ENCODE measurements at places on chromosomes 4 and X. TPM values are rescaled to one million over a fixed set of nuclear protein-coding genes. Genes with fewer than 3 reads are reported as not detected.

GRCh38 chr4:111641813-111642579 is 503.3 kb upstream of the FAM241A start:
- no peak overlapping the region for H3K4me3 ChIP-seq
- no peaks in the 10 kb centered on the region for H3K4me1 ChIP-seq
- no peaks in the 10 kb centered on the region for H3K27me3 ChIP-seq
- no peak for DNase-seq

DNA sequence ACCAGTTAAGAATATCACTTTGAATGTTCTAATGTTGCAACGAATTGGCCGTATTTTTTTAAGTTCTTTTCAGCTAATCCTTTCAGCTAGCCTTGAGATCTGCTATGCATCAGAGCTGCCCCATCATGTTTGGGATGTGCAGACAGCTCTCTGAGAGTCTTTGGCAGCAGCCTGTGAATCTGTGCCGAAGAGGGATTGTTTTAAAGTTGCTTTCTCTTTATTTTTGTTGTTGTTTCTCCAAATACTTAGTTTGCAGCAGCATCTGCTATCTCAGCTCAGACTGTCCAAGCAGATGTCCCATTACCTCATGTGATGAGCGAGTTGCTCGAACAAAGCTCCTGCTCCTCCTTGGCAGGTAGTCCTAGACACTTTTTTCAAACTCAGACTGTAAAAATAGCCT is 1002.5 kb upstream of the INTU start:
- H3K4me1 ChIP-seq = no peaks in the 10 kb centered on the region
- no peaks in the 10 kb centered on the region for H3K36me3 ChIP-seq

GRCh38 chr4:38785041-38785790 is 2.4 kb upstream of the TLR10 start:
- H3K4me3 ChIP-seq = no peak overlapping the region
- H3K36me3 ChIP-seq = no peaks in the 10 kb centered on the region
- no peak overlapping the region for H3K27ac ChIP-seq

PDE5A gene
- total RNA-seq = 29.4 TPM
